ENCODE measurements at places on chromosomes 1 and 21. TPM values are rescaled to one million over a fixed set of nuclear protein-coding genes. Genes with fewer than 3 reads are reported as not detected.

The TCEA3 gene
- 1.5 TPM for total RNA-seq

DNA sequence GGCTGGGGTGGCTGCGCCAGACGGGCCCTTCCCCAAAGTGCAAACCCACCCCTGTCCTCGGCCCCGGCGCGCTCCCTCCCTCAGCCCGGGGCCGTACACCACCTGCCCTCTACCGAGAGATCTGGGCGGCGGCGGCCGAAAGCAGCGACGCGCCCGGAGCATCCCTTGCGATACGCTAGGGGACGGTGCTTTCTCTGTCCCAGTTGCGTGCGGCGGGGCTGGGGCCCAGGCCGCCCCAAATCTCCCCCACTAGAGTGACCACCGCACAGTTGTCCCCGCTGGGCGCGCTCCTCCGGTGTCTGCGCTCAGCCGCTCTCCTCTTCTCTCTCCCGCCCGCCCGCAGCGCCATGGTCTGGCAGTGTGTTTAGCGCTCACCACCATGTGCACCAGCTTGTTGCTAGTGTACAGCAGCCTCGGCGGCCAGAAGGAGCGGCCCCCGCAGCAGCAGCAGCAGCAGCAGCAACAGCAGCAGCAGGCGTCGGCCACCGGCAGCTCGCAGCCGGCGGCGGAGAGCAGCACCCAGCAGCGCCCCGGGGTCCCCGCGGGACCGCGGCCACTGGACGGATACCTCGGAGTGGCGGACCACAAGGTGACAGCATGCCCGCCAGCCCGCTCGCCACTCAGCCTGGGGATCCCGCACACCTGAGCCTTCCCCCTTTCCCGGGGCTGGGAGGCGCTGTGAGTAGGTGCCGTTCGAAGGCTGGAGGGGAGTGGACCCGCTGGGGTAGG is 1.0 kb downstream of the ST6GALNAC5 start:
- DNase-seq = peak; percentile 21

DNA sequence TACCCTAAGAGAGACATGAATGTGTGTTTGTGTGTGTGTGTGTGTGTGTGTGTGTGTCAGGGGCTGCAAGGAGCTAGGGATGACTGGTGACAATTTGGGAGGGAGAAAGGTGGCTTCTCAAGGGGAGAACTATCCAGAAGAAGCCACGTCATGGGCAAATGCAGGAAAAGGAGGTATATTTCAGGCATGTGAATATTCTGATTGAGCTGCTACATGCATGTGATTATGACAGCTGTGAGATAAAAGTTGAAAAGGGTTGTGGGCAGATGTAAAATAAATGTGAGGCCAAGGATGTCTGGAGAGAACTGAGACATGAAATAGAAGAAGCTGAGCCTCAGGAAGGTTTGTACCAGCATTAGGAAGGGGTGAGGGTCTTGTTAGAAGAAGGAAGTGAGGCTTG is 4.5 kb downstream of the CYP4A11 start:
- DNase-seq = no peak

DNA sequence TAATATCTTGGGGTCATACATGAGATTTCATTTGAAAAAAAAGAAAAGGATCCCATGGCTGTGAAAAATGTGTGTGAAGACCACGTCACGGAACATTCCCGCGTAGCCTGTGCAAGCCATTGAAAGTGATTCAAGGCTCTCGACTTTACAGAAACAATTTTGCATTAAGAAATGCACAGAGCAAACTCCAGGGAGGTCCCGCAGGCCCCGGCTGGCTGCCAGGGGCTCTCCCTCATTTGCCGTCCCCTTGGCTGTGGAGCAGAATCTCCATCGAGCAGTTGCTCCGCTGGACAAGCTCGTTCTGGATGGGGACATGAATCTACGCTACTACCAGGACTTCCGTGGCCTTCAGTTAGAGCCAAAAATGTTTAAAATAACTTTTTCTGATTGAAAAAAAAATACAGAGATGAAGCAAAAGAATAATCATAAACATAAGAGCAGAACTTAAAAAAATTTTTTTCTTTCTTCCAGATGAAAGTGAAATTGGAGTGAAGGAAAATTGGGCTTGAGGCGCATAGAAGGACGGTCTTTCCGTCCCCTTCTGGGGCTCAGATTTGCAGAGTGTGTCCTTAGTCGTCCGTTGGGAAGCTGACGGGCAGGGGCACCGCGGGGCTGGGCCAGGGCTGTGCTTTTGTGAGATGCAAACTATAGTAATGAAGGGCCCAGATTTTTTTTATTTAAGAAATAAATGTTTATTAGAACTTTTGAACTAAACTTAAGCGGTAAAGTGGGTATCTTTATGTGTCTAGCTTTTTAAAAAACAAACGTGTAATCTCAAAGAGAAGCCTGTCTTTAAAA is 68.1 kb upstream of the ARHGEF16 start:
- no peak for DNase-seq

DNA sequence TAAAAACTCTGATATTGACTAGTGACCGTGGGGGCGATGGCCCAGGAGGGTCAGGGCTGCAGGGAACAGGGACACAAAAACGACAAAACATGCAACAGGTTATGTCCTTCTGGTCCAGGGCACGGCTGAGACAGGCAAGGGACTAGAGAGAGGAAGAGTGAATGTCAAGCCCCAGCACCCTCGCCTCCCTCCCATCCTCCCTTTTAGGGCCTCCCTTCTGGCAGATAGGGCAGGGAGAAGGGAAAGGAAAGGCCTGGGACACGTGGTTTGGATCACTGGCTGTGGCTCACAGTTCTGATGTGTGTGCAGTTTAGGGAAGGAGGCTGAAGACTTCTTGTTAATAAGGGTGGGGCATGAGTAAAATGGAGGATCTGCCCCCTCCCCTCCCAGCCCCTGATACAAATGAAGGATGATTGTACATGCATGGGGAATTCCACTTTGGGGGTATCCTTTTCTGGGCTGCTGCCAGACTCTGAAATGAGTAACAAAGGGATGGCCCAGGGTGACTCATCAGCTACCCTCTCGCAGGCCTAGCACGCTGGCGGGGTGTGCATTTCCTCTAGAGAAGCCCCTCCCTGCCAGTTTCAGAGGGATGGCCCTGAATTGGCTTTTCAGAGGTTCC is 14.2 kb downstream of the CAPN2 start:
- DNase-seq = peak; percentile 100

- DNase-seq = no peak
Observed at GRCh38 chr1:1132956-1133750, 17.3 kb upstream of the C1orf159 start.
